ENCODE measurements at places on chromosomes 11 and 22.
A peak's percentile ranks its signal among the peaks of the same experiment; 100 is the strongest.

DNA sequence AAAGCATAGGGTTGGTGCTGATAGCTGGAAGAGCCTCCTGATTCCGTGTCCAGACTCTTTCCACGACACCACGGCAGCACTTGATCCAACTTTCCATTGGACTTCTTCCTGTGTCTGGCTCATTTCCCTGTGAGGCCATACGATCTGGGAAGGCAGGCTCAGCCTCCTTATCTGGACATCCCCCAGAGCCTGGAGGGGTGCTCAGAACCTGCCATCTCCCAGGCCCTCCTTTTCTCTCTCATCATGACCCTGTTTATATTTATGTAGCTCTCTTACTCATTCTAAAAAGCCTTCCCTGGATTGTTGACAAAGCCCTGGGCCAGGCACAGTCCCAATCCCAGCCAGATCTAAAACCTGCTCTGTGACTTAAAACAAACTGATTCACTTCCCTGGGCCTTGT, 7.8 kb upstream of the BCL9L start:
- DNase-seq, result no peak

- DNase-seq, result no peak
Measured at GRCh38 chr22:41238570-41239442, 1.9 kb downstream of the CHADL start.

GRCh38 chr22:24178502-24179440, 2.5 kb upstream of the SUSD2 start:
- DNase-seq, result peak; percentile 20

GRCh38 chr11:74485868-74486267, 7.7 kb downstream of the LIPT2 start:
- no peak for DNase-seq

GRCh38 chr11:118714816-118715215, 35.4 kb upstream of the TREH start:
- DNase-seq, result no peak

DNA sequence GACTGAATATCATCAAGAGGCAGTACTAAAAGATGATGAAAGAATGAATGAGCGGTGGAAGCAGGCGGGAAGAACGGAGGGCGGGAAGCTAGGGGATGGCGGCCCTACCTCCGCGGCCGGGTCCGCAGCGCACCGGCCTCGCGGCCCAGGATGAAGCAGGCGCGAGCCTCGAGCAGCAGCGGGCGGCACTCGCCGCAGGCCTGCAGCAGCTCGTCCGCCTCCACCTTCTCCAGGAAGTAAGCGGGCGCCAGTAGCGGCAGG, 3.4 kb downstream of the KLHL35 start:
- no peak for DNase-seq

DNA sequence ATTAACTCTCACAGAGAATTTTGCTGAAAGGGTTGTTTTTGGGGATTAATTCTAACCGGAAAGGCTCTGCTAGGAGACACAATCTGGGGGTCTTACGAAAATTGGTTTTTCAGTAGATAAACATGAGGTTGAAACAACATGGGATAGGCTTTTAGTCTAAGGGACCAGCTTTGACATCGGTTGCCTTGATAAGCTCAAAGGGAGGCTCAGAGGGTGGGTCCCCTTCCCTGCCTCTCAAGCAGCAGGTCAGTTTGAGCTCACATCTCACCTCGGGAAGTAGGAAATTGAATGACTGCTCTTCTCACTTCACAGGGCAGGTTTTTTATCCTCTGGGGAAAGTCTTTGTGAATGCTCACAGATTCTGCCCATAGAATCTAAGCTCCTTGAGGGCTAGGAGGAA, 70.2 kb upstream of the KIRREL3 start:
- no peak for DNase-seq
